CD4-positive, alpha-beta T cell treated with Interferon gamma for 1 hour (primary cell): ENCODE measurements at places on chromosomes 4 and X.

GRCh38 chr4:41590591-41590990 is 52.6 kb downstream of the LIMCH1 start:
- DNase-seq, result no peak

- no peak for DNase-seq
Observed at GRCh38 chrX:69038188-69038587, 127.1 kb downstream of the PJA1 start.

GRCh38 chrX:41369152-41369551 is 35.2 kb downstream of the DDX3X start:
- DNase-seq, result no peak

DNA sequence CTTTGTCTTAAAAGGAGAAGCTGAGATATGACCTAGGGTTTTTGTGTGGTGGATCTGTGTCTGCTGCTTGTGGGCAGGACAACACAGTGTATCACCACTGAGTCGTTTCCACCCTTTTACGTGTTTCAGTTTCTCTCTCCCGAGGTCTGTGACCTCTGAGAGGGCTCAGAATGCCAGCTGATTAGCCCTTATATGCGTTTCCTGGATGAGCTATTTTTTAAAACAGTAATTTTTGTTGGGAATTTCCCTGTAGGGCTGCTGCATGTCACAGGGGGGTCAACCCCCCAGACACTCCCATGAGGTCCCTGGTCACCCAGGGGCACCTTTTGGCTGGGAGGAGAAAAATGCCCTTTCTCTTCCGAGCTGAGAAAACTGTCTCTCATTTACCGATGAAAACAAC is 170.4 kb upstream of the CASK start:
- DNase-seq, result no peak

DNA sequence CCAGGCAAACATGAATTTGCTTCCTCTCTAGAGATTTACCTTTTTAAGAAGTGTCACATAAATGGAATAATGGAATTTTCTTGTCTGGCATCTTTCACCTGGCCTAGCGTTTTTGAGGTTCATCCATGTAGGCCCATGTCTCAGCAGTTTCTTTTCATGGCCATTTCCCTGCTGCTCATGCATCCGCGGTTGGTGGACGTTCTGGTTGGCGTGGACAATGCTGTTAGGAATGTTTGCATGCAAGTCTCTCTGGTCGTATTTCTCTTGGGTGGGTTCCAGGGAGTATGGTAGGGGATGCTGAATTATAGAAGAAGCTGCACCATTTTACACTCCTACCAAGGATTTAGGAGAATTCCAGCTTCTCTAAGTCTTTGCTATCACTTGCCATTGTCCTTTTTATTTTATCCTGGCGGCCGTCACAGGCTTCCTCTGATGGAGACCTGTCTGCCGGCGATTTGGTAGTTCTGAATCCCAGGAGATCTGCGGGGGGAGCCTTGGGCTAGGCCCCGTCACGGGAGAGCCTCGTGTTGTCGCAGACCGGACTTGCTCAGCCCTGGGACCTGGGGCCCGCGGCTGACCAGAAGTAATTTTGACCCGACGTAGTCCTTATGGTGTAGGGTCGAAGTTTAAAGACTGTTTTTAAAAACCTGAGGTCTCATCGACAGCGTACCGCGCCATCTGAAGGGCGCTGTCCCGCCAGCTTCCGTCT is 56.9 kb upstream of the TADA2B start:
- no peak for DNase-seq

DNA sequence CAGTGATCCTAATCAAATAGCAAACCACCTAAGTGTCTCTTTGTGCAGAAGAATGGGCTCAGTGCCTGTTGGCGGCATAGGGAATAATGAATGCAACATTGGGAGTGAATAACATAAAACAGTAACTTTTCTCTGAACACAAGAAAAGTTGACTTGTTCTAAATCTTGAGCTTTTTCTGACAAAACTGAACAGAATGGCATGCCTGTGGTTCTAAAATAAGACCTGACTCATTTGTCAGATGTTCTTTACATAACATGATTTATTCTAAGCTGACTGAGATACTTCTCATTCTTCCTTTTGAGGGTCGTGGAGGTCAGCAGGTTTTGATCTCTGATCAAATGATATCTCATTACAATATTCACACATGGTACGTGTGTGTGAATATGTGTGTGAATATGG is 165.4 kb upstream of the WDR1 start:
- no peak for DNase-seq

DNA sequence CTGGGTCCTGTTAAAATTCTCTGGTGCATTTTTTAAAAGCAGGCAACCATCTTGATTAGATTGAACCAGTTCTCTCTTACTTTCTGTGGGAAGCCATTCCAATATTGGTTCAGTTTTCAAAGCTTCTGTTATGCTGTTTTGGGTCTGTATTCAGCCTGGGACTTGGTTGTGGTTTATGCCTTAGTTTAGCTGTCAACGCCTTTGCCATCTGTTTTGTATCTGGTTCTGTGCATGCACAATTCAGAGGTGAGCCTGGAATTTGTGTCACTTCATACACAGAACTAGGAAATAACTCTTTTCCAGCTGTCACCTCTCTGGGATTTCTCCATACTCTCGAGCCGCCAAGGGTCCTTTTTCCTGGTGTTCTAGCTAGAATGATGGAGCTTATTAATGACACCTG is 46.2 kb downstream of the STAP1 start:
- DNase-seq, result no peak

DNA sequence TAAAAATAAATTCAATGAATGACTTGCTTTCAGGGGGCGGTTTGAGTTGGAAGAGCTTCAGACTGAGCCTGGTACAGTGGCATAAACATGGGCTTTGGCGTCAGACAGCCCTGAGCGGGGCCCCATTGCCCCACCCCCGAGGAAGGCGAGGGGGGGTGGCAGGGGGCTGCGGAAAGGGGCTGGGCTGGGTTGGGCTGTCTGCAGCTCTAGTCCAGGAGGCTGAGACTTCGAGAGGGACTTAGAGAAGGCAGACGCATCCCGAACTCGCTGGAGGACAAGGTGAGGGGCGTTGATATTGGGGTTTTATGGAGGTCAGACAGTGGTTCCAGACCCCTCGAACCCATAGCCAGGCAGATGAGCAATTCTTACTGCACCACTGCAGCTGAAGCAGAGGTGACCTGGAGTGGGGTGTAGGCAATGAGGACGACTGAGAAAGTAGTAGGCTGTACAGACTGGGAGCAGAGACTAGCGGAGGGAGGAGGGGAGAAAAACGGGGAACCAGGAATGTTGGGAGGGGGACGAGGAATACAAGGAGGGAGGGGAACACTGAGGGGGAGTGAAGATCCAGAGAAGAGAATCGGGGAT is at the start of gene MAGED2:
Gene MAGED2, plus strand, starts transcription at position 222 of the 585 bp plus-strand sequence. CDS start 1,587 bp downstream, outside the sequence.
- DNase-seq, result peak; percentile 64

GRCh38 chrX:120457766-120458180 is 11.3 kb downstream of the LAMP2 start:
- no peak for DNase-seq

GRCh38 chr4:2256156-2256731 is 5.7 kb downstream of the MXD4 start:
- no peak for DNase-seq

DNA sequence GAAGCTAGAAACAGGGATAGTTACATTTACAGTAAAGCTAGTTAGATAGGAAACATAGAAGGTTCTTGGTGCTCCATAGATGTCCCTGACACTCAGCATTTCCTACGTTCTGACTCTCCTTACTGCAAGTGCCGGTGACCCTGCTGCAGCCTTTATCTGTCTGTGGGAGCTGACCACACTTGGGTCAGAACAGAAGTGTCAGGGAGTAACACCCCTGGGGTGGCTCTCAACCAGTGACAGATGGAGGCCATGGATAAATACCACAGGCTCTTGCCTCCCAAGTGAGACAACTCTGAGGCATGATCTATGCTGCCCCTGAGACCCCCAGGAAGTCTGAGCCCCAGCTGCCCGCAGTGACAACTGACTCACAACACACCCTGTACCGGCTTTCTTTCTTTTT is 69.8 kb downstream of the ANXA3 start:
- DNase-seq, result no peak

- DNase-seq, result no peak
Observed at GRCh38 chr4:88722276-88722780, 24.7 kb upstream of the NAP1L5 start.

DNA sequence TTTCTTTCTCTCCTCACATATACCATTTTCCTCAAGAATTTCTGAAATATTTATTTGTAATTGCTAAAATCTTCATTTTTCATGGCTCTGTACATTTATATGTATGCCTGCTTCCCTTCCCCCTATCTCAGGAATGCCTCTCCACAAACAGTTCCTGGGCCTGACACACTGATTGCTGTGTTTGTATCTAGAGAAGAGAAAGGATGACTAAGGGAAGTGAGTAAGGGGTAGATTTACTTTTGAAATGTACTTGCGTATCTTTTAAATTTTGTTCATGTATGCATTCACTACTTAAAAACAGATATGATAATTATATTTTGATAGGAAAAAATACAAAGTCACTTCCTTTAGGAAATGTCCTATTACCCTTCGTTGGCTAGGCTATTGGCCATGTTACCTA is 790.8 kb downstream of the PCDH18 start:
- no peak for DNase-seq

- no peak for DNase-seq
Observed at GRCh38 chr4:125111323-125111722, 203.4 kb upstream of the FAT4 start.

DNA sequence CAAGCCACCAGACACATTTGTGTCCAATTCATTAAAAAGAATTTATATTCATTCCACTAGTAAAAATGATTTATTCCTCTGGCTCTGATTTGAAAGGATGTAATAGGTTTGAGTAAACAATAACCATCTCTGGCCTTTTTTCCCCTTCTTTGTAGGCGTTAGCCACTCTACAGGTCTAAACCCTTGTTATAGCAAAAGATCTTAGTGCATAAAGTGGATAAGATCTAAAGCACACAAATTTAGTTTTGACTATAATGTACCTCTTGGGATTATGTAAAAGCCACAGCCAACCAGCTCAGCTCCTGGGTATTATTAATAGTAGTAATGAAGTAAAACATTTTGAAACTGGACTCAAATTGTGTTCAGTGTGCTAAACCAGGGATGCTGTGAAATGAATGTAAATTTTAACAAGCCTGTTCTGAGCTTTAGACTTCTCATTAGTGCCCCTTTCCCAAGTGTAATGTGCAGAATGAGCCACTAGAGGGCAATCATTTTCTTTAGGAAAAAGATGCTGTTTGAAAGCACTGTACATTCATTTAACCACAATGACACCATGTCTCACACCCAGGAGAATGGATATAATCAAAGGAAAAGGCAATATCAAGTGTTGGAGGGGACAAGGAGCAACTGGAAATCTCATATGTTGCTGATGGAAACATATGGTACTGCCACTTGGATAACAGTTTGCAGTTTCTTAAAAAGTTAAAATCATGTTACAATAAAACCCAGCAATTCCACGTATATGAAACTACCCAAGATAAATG is 69.7 kb downstream of the KLHL8 start:
- DNase-seq, result no peak

DNA sequence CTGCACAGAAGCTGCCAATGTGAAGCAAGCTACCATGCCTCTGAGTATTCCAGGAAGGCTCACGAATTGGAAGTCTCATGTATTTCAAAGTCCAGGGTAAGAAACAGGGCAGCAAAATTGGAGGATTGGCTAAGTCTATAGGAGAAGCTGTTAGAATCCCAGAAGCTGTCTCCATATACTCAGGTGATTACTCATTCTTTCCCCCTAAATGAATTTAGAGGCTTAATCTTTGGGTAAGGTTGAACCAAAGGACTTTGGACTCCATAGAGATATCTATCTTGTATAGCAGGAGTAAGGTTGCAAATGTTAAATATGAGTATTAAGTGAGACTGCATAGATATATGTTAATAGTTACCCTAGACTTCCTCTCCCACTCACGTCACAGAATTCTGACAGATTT is 36.3 kb downstream of the STBD1 start:
- no peak for DNase-seq

DNA sequence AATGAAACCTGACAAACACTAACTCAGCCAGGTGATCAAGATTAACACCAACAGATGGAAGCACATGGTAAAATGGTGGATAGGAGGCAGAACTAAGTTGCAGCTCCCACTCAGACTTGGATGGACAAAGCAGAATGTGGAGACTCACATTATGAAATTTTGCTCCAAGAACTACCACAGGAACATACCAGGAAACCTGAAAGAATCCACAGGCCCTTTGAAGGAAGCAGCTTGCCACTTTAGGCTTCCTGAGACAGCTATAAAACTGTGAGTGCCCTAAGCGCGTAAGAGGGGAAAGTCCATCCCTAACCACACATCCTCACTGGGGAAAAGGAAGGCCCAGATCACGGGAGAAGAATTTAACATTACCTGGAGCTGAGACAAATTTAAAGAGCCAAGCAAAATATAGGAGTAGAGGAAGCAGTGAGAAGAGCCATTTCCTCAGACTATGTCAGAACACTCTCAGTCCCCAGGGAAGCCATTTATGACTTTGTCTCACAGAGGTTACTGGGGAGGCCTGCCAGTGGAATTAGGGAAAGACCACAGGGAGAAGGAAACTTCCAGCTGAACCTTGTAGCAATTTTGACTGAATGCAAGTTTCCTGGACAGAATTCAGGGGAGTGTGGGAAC is 224.5 kb downstream of the TEX13C start:
- DNase-seq, result no peak

- DNase-seq, result no peak
Observed at GRCh38 chrX:8244301-8244700, 73.2 kb upstream of the VCX2 start.

GRCh38 chrX:106608016-106608415 is 3.8 kb upstream of the RADX start:
- peak; percentile 20 for DNase-seq

DNA sequence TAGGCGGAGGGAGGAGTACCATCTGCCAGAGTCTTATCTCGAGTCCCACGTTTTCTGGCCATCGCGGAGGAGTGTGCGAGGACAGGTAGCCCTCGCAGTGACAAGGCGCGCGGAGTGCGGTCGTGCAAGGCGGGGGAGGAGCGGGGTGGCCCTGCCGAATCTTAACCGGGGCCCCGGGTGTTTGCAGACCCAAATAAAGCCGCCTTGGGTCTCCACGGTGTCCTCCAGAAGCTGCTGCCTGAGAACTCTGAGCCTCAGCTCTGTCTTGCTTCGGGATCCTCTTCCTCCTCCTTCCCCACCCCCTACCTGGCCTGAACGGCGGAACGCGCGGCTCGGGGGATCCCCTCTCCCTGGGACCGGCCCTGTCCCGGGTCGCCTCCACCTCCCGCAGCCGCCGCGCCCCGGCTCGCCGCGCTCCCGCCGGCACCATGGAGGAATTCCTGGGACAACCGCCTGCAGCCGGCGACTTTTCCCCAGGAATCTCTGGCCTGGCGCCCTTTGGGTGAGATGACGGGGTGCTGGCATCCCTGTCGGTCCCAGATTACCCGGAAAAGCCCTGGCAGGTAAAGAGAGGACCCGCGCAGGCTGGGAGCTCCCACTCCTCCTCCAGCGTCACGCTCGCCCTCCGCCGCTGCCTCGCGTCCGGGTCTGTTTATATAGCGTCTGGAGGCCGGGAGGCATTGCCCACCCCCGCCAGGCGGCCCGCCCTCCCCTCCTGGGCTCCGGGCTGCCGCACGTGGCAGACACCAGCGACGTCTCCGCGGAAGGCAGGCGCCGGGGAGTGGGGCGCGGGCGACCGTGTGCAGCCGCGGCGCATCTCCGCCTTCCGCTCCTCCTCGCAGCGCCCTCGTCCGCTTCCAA is at the start of gene GALNTL6:
Gene GALNTL6, plus strand, starts transcription at position 740 of the 861 bp plus-strand sequence.
- DNase-seq, result no peak
